GM12892 (cell line): ENCODE measurements at places on chromosomes 6 and 20.

DNA sequence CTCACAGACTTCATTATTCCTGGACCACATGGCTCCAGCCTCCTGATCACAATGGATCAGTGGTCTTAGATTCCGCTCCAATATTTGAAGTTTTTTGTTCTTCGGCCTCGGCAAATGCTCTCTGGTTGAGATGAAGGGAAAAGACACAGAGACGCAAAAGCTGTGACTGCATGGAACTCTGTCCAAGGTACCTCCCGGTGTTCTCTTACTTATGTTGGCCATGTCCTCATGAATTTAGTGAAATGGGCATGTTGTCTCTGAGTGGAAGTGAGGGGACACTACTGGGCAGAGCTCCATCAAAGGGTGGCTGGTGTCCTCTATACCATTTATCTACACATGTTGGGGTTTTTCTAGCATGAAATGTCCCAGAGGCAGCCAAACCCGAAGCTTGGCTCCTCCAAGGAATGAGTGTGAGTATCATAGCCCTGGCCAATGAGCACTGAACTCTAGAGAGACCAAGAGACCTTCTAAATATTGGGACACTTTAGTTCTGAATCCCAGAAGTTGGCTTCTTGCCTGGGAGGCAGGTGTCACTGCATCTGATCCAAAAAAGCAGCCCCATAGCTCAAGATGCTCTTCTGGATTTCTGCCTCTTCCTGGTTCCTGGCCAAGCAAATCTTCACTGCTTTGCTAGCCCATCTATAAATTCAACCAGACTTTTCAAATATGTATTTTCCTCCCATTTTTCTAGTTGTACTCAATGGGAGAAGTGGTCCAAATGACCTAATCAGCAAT is 34.1 kb downstream of the HLA-G start:
- no peak for DNase-seq

- DNase-seq, result no peak
Observed at GRCh38 chr6:72760114-72760793, 138.4 kb downstream of the KCNQ5 start.

DNA sequence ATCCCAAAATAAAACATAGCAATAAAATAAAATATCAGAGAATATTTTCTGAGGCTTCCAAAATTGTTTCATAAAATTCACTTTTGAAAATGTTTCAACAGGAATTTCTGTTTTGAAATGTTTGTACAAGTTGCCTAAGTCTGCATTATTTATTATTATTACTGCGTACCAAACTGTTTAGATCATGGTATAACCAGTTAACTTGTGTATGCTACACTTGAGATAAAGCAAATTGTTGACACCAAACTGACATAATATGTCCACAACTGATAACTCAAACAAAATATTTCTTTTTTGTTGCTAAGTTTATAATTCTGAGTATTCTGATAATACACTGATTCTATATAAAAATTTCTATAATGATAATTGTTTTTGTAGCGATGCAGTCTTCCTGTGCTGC is 531.8 kb upstream of the EYS start:
- no peak for DNase-seq

DNA sequence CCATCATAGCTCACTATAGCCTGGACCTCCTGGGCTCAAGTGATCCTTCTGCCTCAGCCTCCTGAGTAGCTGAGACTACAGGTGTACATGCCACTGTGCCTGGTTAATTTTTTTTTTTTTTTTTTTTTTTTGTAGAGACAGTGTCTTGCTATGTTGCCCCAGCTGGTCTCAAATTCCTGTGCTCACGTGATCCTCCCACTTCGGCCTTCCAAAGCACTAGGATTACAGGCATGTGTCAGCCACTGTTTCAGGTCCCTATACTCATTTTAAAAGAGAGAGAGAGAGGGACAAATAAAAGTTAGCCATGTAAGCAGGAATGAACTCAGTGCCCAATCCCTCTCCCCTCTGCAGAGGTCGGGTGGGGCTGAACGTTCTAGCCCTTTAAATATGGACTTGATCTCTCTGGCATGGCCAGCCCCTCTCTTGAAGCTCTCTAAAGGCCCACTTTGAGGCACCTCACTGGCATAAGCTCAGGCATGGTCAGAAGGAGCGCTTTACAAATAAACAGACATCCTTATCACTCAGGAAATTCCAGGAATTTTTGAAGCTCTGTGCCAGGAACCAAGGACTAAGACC is 9.0 kb upstream of the SERPINB1 start:
- no peak for DNase-seq

GRCh38 chr6:53612651-53613050 is 52.9 kb downstream of the KLHL31 start:
- no peak for DNase-seq

DNA sequence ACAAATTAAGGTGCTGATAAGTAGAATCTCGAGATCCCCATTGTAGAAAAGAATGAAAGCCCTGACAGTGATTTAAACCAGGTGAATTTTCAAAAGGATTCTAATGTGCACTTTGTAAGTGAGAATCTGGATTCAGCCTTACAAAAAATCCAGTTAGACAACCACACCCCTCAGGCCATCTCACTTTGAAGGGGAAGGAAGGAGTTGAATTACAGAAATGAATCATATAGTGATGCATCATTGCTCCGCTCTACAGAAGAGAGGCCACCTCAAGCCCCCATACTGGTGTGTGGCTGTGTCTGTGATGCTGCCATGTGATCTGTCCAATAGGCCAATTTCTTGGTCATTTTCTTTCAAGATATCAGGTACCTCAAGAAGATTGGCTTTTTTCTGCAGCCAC is 85.5 kb upstream of the NT5E start:
- DNase-seq, result no peak

GRCh38 chr20:12090920-12091319 is 173.2 kb downstream of the BTBD3 start:
- DNase-seq, result no peak

- no peak for DNase-seq
Observed at GRCh38 chr6:145813285-145814034, 1.1 kb downstream of the FBXO30 start.

GRCh38 chr6:134772671-134773360 is 177.1 kb downstream of the ALDH8A1 start:
- DNase-seq, result no peak
